AG04449 (cell line): ENCODE measurements at places on chromosomes 7 and 10.

GRCh38 chr10:3702569-3702968, 82.4 kb downstream of the KLF6 start:
- no peak for DNase-seq

- DNase-seq, result no peak
These were observed 1231.6 kb upstream of the CELF2 start for GRCh38 chr10:9786101-9786500.

GRCh38 chr10:50423448-50423847, 172.1 kb upstream of the ASAH2 start:
- DNase-seq, result no peak

GRCh38 chr7:15330943-15331342, 230.9 kb downstream of the AGMO start:
- DNase-seq, result no peak

GRCh38 chr7:152911922-152912321, 152.4 kb downstream of the ACTR3B start:
- no peak for DNase-seq

GRCh38 chr7:71439321-71439720, 307.4 kb downstream of the GALNT17 start:
- no peak for DNase-seq

GRCh38 chr7:130452951-130453350, 12.1 kb upstream of the CEP41 start:
- no peak for DNase-seq

GRCh38 chr7:118075936-118076335, 108.0 kb upstream of the LSM8 start:
- no peak for DNase-seq

DNA sequence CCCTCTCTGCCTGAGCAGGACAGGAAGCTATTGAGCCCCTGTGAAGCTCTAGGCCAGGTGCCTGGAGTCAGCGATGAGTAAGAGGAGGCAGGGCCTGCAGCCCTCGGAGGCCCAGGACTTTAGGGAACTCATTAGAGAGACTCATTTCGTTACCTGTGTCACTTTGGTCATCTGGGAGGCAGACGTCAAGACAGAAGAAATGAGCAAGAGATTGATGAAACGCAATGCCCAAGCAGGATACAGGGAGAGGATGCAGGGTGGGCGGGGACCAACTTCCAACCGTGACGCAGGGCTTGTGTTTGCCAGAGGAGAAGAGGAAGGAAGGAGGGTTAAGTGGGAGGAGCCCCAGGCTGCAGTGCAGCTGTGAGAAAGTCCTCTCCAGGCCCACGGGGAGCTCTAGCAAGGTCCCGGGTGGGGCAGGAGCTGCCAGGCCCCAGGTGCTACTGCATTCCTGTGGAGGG, 26.4 kb upstream of the GNA12 start:
- no peak for DNase-seq

DNA sequence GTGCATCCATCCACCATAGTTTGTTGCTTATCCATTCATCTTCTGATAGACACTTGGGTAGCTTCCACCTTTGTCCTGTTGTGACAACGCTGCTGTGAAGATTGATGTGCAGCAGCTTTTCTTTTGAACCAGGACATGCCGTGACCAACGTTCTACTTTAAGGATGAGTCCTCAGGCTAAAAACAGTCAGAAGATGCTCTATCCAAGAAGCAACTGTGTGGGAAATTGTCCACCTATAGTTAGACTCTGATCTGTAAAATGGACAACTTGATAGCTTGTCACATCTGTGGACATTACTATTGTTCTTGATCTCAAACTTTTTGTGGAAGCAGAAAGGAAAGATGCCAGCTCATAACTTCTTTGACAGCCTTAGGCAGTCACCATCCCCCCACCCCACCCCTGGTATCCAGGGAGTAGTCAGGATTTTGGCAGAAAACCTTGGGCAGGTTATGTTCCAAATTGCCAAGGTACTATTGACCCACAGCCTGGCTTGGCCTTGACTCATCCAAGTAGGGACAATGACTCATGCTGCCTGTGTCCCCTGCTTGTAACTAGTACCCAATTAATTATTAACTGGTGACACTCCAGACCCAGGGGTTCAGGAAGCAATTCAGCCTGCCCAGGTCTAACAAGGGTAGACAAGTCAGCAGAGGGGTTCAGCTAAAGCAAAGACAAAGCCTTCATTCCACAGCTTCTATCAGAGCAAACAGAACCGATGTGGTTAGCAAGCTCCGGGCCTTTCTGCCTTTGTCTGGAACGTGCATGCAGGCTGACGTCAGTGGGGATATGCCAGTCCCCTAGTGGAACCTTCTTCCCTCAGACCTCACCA, 99.6 kb upstream of the ANLN start:
- no peak for DNase-seq

DNA sequence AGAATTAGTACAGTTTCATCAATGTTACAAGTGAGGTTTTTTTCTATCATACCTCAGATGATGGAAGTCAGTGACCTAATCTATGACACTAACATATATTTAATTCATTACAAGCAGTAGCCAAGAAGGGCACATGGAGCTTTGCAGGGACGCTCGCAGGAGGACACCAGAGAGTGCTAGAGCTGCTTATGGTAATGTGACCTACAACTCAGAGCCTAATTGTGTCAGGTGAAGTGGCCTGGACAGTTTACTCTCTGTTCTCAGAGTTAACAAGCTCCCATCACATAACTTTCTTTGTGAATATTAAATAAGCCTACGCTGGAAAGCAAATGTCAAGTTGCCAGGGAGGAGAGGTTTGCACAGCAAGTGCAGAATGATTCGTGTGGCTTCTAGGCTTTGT, 11.6 kb upstream of the CNNM2 start:
- DNase-seq, result no peak

DNA sequence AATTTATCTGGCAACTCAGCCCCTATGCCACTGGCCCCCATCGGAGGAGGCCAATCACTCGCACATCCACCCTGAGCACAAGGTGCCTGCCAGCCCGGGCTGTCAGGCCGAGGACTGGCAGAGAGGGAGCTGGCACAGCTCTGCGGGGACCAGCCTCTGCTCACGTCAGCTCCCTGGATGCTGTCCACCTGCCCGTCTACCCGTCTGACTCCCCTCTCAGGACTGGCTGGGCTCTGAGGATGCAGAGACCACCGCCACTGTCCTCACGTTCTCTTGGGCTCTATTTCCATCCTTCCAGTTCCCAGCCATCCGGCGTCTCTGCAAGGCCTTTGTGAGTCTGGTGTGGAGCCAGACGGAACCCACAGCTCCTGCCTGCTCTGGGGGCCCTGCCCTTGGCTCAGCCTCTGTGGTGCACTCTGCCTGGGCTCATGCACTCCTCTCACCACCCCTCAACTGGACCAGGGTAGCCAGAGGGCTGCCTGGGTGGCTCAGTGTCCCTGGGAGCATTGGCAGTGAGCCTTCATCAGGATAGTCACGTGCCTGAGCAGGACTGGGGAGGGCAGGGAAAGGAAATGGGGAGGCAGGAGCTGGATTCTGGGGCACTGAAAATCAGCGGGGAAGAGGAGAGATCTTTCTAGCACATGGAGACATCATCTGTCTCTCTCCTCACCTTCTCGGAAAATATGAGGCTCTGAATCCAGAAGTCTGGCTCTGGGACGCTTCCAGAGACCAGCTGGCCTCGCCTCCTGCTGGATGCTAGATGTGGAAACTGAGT, 38.0 kb upstream of the PCBD1 start:
- no peak for DNase-seq

- DNase-seq, result no peak
These were observed 103.0 kb upstream of the CARD11 start for GRCh38 chr7:3146571-3147226.

DNA sequence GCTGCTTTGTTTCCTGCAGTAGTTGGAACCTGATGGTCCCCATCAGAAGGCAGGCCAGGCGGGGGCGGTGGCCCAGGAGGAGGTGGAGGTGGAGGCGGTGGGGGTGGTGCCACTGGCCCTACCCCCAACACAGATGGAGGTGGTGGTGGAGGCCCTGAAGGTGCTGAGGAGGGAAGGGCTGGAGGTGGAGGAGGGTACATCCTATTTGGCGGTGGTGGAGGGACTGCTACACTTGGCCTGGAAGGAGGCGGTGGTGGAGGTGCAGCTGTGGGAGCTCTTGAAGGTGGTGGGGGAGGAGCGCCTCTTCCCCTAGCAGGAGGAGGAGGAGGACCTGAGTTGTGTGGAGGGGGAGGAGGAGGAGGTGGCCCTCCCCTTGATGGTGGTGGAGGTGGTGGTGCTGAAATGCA, 36.8 kb downstream of the LMOD2 start:
- no peak for DNase-seq

- no peak for DNase-seq
These were observed 59.9 kb upstream of the HBP1 start for GRCh38 chr7:107108793-107109371.

GRCh38 chr10:102150970-102151773, 1.0 kb upstream of the NOLC1 start:
- no peak for DNase-seq
